Activated CD4-positive, alpha-beta T cell treated with anti-CD3 and anti-CD28 coated beads, Interleukin-2, amount 50 U/mL, for 1 hour (primary cell): ENCODE measurements at places on chromosomes 2 and 18.

DNA sequence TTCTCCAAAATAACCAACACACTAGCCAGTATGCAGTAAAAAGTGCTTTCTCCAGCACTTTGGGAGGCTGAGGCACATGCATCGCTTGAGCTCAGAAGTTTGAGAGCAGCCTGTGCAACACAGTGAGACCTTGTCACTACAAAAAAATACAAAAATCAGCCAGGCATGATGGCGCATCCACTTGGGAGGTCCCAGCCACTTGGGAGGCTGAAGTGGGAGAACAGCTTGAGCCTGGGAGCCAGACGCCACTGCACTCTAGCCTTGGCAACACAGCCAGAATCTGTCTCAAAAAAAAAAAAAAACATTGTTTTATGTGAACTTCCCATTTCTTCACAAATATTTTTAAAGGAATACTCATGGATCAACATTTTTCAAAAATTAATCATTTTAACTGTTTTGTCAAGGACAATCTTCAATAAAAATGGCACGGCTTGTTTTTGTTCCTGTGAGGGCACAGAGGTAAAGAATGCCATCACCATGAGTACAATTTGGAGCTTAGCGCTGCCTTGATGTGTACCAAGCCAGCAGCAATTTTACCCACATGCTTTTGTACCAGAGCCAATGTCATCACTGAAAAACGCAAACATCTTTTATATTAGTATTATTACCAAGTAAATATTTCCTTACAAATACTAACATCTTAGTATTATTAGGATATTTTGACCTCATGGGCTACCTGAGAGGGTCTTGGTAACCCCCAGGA, 26.7 kb downstream of the RAB1A start:
- DNase-seq = no peak

DNA sequence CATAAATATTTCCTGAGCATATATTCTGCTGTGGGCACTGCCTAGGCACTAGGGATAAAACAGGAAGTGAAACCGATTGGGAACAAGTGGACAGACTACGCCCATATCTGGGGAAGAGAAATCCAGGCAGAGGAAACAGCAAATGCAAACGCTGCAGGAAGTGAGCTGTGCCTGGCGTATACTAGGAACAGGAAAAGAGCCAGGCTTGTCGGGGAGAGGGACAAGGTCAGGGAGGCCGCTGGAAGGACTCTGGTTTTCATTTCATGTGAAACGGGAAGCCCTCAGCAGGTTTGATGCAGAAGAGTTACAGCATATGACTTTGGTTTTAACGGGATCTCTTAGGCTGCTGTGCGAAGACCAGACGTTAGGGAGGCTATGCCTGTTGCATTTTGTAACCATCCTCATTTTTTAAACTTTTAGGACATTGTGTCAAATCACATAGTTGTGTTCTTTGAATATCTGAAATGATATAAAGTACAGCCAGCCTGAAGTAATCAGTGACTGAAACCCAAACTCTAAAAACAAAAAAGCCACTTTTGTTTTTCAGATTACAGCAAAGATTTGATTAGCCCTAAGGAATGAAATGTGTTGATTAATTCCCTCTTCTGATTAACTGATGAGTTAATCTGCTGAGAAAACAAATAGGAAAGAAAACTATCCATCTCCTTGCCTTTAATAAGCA, 110.2 kb upstream of the PIEZO2 start:
- no peak for DNase-seq

DNA sequence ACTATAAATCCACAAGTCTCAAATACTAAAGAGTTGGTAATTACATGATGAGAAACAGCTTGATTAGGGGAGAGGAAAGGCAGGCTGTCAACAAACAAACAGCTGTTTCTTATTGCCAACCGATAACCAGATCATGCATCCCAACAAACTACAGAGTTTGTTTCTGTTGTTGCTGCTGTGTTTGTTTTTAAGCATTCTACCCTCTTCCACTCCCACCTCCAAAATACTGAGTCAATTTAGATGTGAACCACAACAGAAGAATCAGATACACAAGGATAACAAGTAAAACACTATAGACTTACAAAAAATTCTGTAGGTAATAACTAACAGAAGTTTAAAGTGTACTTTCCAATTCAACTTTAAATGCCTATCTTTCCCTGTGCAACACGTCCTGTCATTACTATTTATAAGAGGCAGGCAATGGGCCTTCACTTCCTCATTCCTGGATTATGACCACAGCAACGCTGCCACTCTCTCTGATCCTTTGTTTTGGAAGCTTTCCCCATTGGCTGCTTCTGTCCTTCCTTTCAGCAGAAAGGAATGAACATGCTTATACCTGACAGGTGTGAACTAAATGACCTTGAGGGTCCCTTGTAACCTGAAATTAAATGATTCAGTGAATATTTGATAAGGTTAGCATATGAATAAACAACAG, 152.0 kb downstream of the SRBD1 start:
- no peak for DNase-seq

- no peak for DNase-seq
These were observed 97.0 kb downstream of the XRCC5 start for GRCh38 chr2:216206041-216206703.

DNA sequence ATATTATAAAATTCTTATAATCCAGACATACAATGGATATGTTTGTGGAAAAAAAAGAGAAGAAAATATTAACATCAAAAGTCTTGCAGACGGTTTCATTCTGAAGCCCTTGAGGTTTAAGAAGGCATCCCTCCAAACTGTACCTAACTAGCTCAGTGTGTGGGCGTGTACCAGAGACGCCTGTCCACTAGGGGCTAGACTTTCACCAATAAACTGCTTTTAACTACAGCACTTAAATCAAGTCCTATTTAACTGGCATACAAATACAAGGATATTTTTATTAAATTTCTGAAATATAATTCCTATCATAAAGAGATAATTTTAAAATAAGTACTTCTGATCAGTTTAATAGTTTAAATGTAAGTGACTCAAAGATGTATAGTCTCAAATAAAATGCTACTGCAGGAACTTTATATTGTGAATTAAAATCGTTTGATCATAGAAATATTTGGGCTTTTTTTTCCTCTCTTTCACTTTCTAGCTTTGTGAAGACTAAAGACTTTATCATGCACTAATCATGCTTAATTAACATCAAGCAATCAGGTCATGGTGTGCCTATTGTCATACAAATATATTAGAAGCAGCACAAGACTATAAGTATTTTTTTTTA, 437.7 kb downstream of the SATB2 start:
- no peak for DNase-seq

DNA sequence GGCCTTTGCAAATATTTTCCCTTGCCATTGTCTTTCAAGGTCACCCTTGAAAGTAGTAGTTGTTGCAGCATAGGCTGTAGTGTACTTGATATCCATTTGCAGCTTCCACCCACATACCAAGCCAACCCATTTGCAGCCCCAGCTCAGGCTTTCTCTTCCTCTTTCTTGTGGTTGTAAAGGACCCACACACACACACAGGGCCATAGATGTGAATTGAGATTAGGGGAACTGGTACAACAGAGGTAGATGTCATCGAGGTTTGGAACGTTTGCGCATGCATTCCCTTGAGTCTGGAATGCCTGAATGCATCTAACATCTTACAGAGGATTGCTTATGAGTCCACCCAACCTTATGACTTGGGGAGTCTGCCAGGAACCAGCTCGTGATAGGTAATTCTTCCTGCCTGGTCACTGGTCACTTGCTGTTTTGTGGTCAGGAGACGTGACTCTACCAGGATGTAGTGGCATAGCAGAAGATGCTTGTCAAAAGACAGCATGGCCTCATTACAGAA, 91.9 kb downstream of the MRPS9 start:
- DNase-seq = no peak

DNA sequence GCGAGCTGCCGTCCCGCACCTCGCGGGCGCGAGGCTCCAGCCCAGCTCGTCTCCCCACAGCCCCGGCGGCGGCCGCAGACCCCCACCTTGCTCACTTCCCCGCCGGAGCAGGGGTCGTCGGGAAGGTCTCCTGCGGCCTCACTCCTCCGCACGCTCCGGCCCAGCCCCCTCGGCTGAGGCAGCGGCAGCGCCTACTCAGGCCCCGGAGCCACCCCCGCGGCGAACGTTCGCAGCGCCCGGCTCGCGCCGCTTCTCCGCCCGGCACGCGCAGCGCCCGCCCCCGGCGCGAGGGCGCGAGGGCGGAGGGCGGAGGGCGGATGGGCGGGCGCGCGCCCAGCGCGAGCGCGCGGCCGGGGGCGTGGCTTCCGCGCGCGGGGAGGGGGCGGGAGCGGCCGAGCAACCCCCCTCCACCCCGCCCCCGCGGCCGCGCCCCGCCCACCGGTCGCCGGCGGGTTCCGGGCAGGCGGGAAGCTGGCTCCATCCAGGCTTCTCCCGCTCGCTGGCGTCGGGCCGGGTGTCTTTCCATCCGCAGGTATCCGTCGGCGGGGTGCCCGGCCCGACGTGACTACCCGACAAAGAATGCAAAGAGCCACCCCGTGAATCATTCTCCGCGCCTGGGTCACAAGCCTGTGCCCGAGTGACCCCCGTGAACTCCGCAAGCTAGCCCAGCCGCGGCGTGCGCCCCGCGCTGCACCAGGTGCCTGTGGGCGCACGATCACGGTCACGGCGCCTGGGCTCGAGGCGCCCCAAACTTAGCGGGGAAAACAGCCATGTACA, at the start of gene DTNB:
DTNB (minus strand) TSS at position 278 of the 777 bp plus-strand sequence. CDS start 20,917 bp downstream, outside the sequence.
- DNase-seq = peak; percentile 73

DNA sequence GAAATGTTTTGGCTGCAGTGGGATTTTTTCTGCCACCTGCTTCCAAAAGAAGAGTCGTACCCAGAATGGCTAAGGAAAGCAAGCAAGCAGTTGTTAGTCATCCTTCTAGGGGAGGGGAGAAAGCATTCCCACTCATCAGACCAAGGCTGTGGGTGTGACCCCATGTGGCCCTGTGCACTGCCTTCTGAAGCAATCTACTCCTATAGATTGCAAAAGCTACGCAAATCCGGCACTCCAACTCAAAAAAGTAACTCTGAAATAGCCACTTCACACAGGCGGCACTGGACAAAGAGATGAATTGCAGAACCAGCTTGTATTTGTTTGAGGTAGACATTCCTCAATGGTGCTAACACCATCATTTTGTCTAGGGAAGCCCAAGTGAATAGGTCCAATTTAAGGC, 44.3 kb downstream of the ST3GAL5 start:
- no peak for DNase-seq

DNA sequence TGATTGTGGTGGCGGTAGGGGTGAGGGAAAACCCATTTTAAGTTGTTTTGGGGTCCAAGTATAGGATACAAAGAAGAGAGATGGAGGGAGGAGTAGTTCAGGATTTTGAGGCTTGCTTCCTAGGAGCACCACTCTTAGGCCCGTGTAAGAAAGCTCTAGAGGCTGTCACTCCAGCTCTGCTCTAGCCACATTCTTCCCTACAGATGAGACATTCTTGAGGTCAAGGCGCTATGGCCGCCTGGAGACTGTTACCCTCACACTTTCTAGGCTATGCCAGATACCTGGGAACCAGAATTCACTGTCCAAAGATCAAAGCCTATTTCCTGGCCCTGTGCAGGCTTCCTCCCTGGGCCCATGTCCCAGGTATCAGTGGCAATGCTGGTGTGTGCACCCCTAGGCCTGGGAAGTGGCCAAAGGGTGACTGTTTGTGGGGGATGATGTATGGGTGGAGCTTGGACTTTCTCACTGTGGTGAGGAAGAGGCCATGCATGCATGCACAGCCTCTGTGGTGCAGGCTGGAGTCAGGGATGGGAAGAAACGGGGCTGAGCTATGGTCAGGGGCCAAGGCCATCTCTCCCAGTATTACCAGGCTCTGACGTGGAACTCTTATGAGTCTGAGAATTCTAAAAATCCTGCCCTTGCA, 7.0 kb upstream of the TTL start:
- DNase-seq = no peak

DNA sequence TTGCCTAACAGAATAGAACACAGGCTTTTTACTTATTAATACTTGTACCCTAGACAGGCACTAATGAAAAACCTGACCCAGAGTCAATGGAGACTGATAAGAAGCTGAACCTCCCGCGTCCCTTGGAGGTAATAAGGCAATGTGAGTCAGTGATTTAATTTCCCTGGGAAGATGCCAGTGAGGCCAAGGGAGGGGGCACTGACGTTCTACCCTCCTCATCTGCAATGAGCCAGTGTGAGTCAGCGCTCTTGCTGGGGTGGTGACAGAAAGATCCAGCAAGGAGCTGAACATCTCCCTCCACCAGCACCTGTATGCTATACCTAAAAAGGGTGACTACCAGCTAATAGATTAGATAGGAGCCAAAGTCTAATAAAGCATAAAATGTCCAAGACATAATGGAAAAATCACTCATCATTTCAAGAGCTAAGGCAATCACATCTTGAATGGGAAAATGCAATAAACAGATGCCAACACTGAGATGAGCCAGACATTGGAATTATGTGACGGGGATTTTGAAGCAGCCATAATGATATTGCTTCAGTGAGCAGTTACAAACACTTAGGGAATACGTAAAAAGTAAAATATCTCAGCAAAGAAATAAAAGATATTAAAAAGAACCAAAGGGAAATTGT, 116.9 kb downstream of the TPGS2 start:
- DNase-seq = no peak

GRCh38 chr2:219126555-219126954, 34.1 kb downstream of the NHEJ1 start:
- DNase-seq = no peak

DNA sequence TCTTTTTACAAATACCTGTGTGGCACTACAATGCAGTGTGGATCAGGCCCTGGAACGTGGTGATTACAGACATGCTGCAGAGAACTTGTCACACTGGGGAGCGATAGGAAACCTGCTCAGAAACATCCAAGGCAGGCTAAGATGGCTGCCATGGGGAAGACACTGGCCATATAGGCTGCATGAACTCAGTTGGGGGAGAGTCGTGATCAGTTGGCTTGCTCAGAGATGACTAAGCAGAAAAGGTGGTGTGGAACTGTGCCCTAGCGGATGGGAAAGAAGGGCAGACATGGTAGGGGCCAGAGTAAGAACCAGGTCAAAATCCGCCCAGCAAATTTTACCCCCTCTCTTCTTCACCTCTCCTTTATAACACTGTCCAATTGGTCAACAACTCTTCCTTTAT, 307.8 kb downstream of the LRRTM1 start:
- DNase-seq = no peak

DNA sequence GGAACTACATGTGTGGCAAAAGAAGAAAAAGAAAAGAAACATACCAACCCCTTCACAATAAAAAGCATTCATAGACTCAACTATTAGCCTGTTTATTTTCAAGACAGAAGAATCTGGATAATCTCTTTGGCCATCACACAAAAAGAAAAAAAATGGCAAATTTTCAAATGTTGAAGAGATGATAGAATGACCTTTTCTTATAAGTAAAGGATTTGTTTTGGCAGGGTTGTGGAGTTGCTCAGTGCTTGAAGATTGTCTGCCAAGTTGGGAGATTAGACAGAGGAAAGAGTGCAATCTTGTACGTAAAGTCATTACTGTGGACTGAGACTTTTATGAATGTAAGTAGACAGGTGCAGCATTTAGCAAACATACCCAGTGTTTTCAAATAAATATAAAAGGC, 18.5 kb upstream of the FAM171B start:
- no peak for DNase-seq

GRCh38 chr2:72619626-72620025, 206.2 kb downstream of the EXOC6B start:
- no peak for DNase-seq
